Heart left ventricle (tissue), 16 donors: ENCODE measurements at places on chromosomes 11 and 22. TPM values are rescaled to one million over a fixed set of nuclear protein-coding genes. Genes with fewer than 3 reads are reported as not detected.

DNA sequence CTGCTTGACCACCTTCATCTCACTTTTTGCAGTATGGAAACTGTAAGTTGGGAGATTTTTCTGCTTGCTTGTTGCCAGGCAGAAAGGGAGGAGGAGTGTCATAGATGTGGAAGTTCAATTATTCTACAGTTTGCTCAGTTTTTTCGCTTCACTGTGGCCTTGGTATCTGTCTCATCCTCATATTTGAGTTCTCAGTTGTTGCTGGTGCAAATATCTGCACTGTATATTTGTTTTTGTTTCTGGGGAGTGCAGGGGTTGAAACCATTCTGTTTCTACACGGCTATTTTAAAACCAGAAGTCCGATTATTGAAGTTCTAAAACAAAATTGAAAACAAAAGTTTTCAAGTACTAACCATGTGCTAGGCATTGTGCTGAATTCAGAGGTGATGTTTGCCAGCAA is 153.4 kb downstream of the JRKL start:
- no peaks in the 10 kb centered on the region for H3K36me3 ChIP-seq
- no peaks in the 10 kb centered on the region for H3K27me3 ChIP-seq
- no peak overlapping the region for H3K4me3 ChIP-seq
- no peak overlapping the region for H3K27ac ChIP-seq
- H3K4me1 ChIP-seq = no peaks in the 10 kb centered on the region
- no peak for DNase-seq

DNA sequence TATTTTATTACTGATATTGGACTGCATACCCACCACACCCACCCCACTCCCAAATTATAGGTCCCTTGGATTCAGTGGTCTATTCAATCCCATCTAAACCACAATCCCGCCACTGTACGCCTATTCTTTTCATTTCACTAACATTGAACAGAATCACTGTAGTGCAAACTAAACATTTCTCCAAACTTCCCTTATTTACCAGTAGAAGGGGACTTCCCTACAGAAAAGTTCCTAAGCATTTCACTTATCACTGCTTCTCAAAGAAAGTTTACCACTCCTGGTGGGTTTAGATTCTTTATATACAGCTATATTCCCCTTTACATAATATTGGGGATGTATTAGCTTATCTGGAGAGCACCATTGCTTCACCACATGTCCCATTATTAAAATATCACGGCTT is 29.3 kb downstream of the OR8B12 start:
- H3K27me3 ChIP-seq = no peaks in the 10 kb centered on the region
- H3K4me3 ChIP-seq = no peak overlapping the region
- H3K36me3 ChIP-seq = no peaks in the 10 kb centered on the region
- no peaks in the 10 kb centered on the region for H3K4me1 ChIP-seq

DNA sequence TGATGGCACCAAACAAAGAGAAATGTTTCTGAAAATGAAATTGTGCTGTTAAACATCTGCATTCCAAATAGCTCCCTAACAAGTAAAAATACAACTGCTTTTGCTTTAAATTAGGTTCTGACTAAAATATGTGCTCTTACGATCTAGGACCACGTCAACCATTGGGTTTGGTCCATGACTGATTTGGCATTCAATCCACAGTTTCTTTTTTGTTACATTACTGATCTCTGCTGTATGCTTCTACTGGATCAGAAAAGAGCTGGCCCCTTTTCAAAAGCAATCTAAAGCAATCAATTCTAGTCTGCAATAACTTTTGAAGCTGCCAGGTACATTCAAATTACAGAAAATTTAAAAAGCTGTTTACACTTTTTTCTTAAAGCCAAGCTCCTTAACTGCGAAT is 1047.1 kb upstream of the CCDC90B start:
- H3K36me3 ChIP-seq = no peaks in the 10 kb centered on the region
- DNase-seq = no peak
- no peaks in the 10 kb centered on the region for H3K4me1 ChIP-seq
- H3K4me3 ChIP-seq = peak overlapping the region; percentile 11
- no peak overlapping the region for H3K27ac ChIP-seq
- no peaks in the 10 kb centered on the region for H3K27me3 ChIP-seq

OR8D1 gene
- not detected for total RNA-seq

GRCh38 chr11:6531267-6531752 is 34.2 kb downstream of the DNHD1 start:
- H3K27ac ChIP-seq = no peak overlapping the region
- H3K36me3 ChIP-seq = no peaks in the 10 kb centered on the region
- no peak for DNase-seq
- H3K27me3 ChIP-seq = no peaks in the 10 kb centered on the region
- H3K4me3 ChIP-seq = no peak overlapping the region
- H3K4me1 ChIP-seq = no peaks in the 10 kb centered on the region

DNA sequence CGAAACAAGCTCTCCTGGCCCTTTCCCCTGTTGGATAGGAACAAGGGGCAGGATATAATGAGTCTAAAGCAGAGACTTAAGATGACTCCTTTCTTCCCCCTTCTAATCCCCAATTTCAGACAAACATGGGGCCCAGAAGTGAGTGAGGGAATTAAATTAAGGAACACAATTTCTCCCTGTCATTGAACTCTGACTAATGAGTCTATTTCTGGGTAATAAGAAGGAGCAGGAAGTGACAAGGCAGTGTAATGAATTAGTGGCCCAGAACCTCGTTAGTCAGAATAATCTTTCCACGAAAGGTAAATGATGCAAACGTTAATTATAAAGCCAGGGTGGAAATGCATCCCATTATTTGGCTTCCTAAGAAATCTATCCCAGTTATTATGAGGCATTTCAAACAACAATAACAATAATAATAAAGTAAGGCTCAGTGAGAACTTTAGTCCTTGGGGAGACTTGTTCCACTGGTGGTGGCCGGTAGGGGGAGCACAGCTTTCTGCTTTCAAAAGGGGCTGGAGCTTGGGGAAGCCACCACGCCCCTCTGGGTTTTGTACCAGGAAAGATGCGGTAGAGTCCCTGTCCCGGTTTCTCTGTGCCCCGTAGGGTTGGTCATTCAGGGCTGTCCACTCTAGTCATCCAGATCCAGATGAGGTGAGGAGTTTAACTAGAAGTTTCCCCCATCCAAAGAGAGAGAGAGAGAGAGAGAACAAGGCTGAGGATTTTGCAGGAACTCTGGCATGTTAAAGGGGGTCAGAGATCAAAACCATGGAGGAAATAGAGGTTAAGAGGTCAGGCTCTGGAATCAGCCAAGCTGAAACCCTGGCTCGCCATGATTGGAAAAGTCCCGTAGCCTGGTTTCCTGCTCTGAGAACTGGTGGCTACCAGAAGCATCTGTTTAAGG is 298.3 kb downstream of the NTM start:
- no peak overlapping the region for H3K27ac ChIP-seq
- no peak for DNase-seq
- H3K27me3 ChIP-seq = no peaks in the 10 kb centered on the region
- no peaks in the 10 kb centered on the region for H3K4me1 ChIP-seq
- no peaks in the 10 kb centered on the region for H3K36me3 ChIP-seq
- H3K4me3 ChIP-seq = no peak overlapping the region

C11orf52 gene
- total RNA-seq = 5.0 TPM

DNA sequence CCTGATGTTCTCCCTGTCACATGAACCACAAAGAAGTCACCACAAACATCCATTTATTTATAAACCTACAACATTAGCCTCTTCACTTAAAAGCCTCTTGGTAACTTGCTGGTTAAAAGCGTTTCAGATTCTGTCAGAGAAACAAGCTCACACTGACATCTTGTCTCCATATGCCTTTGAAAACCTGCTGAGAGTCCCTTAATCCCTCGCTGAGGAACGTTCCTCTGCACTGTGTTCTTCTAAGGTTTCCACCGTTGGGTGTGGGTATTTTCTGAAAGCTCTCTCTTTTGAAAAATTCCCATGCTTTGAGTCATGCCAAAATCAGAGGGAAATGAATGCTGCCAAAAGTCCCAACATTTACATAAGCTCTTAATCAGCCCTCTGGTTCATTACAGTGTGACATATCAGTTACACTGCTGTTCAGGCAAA is 149.8 kb downstream of the CCDC34 start:
- H3K4me1 ChIP-seq = peaks cover 5% of the 10 kb centered on the region
- H3K27me3 ChIP-seq = no peaks in the 10 kb centered on the region
- no peak for DNase-seq
- H3K4me3 ChIP-seq = no peak overlapping the region

LMO2 gene
- total RNA-seq = 7.3 TPM

FAM180B gene
- 0.26 TPM for total RNA-seq

DNA sequence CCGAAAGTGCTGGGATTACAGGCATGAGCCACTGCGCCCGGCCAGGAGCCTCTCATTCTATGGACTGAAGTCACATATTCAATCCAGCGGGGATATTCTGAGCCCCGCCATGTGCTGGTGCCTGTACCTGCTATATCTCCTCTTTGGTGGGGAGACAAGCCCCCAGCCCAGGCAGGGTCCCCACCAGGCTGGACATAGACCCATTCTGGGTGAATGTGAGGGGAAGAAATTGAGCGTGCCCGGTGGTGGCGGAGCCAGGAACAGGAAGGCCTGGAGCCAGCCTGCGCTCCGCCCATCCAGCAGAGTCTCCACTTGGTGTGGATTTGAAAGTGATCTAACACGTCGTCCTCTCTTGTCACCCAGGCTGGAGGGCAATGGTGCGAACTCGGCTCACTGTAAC is 38.0 kb upstream of the CSNK1E start:
- peaks cover 6% of the 10 kb centered on the region for H3K4me1 ChIP-seq
- H3K27ac ChIP-seq = no peak overlapping the region
- DNase-seq = peak; percentile 17
- no peak overlapping the region for H3K4me3 ChIP-seq
- peaks cover 17% of the 10 kb centered on the region for H3K36me3 ChIP-seq

FAT3 gene
- 0.12 TPM for total RNA-seq

GRCh38 chr11:773830-774229 is 3.5 kb downstream of the GATD1 start:
- no peak for DNase-seq
- H3K4me3 ChIP-seq = no peak overlapping the region
- no peaks in the 10 kb centered on the region for H3K27me3 ChIP-seq
- no peaks in the 10 kb centered on the region for H3K36me3 ChIP-seq
- H3K4me1 ChIP-seq = peaks cover 15% of the 10 kb centered on the region
- H3K27ac ChIP-seq = no peak overlapping the region
